SJCRH30 (cell line): ENCODE measurements at places on chromosomes 16 and 17. TPM values are rescaled to one million over a fixed set of nuclear protein-coding genes. Genes with fewer than 3 reads are reported as not detected.
A peak's percentile ranks its signal among the peaks of the same experiment; 100 is the strongest.

DNA sequence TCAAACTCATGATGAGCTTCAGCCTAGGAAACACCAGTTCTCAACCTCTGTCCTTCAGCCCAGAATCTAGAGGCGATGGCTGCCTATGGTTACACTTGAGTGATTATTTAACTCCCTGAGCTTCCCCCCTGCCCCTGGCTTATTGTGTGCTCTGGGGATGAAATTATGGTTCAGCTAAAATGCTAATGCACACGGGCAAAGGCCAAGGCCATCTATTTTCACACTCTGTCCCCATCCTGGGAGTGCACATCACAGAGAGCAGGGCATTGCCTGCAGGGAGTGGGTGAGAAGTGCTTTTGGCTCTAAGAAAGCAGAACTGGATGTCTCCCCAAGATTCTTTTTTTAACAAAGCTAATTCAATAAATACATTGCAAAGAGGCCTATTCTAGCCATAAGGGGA is 21.6 kb upstream of the CACNG5 start:
- no peak overlapping the region for H3K27ac ChIP-seq
- H3K4me1 ChIP-seq = no peaks in the 10 kb centered on the region

- H3K27ac ChIP-seq = no peak overlapping the region
- no peaks in the 10 kb centered on the region for H3K27me3 ChIP-seq
- DNase-seq = no peak
These were observed 44.3 kb downstream of the XYLT1 start for GRCh38 chr16:17426451-17426850.

CAVIN1 gene
- 46.9 and 47.8 TPM in 2 replicates for total RNA-seq

TNFRSF12A gene
- total RNA-seq = 29.0 and 32.1 TPM in 2 replicates

OTOA gene
- total RNA-seq = 0.08 TPM in 1 of 2 replicates, not detected in the other

TBC1D3B gene
- 1.5 and 3.7 TPM in 2 replicates for total RNA-seq

GRCh38 chr16:57277586-57277985 is 6.9 kb downstream of the PLLP start:
- DNase-seq = peak; percentile 83
- no peaks in the 10 kb centered on the region for H3K36me3 ChIP-seq
- peaks cover 21% of the 10 kb centered on the region for H3K4me1 ChIP-seq
- H3K4me3 ChIP-seq = no peak overlapping the region
- H3K27me3 ChIP-seq = peaks cover 3% of the 10 kb centered on the region; the same call in 1 of the 2 replicates
- peak overlapping the region; percentile 5 for H3K27ac ChIP-seq
